Mammary epithelial cell (primary cell): ENCODE measurements at places on chromosomes 6 and 20. TPM values are rescaled to one million over a fixed set of nuclear protein-coding genes. Genes with fewer than 3 reads are reported as not detected.

Gene FILIP1
- under 0.01 TPM for total RNA-seq

Gene MLN
- not detected for total RNA-seq

Gene PDE10A
- not detected for total RNA-seq

Gene IL17F
- not detected for total RNA-seq

Gene ASCC3
- 71.6 and 89.2 TPM in 2 replicates for total RNA-seq

Gene COL11A2
- total RNA-seq, result 0.17 TPM

Gene BEND3
- total RNA-seq, result 2.9 and 5.6 TPM in 2 replicates

Gene RBPJL
- total RNA-seq, result not detected

Gene PGC
- not detected in 2 replicates for total RNA-seq

Gene ADGRF1
- 10.0 TPM for total RNA-seq

Gene TBC1D32
- total RNA-seq, result 7.9 and 9.2 TPM in 2 replicates

Gene SLC17A4
- total RNA-seq, result not detected

Gene CCM2L
- total RNA-seq, result not detected

Gene TAAR6
- not detected in 2 replicates for total RNA-seq

Gene GSTA2
- not detected in 2 replicates for total RNA-seq

Gene GHRH
- total RNA-seq, result not detected in 2 replicates

Gene SYTL3
- 1.5 TPM for total RNA-seq

Gene SRMS
- total RNA-seq, result not detected in 2 replicates

Gene ALDH8A1
- 0.19 and 0.28 TPM in 2 replicates for total RNA-seq

Gene MAFB
- 0.47 and 0.86 TPM in 2 replicates for total RNA-seq

Gene FLRT3
- total RNA-seq, result 83.4 and 93.6 TPM in 2 replicates

Gene ACTL10
- 2.7 TPM for total RNA-seq

Gene CDYL
- 49.7 and 68.3 TPM in 2 replicates for total RNA-seq

Gene COL21A1
- total RNA-seq, result 0.50 TPM

Gene FAM184A
- 0.17 TPM for total RNA-seq

Gene TPBG
- total RNA-seq, result 62.8 TPM

Gene FAM120B
- total RNA-seq, result 27.3 TPM

Gene SOX18
- total RNA-seq, result not detected

Gene EGFL8
- 7.8 and 7.9 TPM in 2 replicates for total RNA-seq

Gene BPIFB4
- total RNA-seq, result not detected in 2 replicates

Gene SLC4A11
- 10.0 and 20.1 TPM in 2 replicates for total RNA-seq

Gene PLA2G7
- 3.0 and 5.9 TPM in 2 replicates for total RNA-seq

Gene SIRPG
- not detected for total RNA-seq

Gene KHDC1L
- not detected for total RNA-seq

Gene TNFRSF6B
- total RNA-seq, result 34.8 and 76.5 TPM in 2 replicates

Gene HEBP2
- 99.1 and 111 TPM in 2 replicates for total RNA-seq

Gene PCNA
- 77.7 TPM for total RNA-seq

Gene CD164
- 145 and 183 TPM in 2 replicates for total RNA-seq

Gene DLK2
- total RNA-seq, result 49.9 and 56.5 TPM in 2 replicates
